ENCODE measurements at places on chromosomes 4 and X.

DNA sequence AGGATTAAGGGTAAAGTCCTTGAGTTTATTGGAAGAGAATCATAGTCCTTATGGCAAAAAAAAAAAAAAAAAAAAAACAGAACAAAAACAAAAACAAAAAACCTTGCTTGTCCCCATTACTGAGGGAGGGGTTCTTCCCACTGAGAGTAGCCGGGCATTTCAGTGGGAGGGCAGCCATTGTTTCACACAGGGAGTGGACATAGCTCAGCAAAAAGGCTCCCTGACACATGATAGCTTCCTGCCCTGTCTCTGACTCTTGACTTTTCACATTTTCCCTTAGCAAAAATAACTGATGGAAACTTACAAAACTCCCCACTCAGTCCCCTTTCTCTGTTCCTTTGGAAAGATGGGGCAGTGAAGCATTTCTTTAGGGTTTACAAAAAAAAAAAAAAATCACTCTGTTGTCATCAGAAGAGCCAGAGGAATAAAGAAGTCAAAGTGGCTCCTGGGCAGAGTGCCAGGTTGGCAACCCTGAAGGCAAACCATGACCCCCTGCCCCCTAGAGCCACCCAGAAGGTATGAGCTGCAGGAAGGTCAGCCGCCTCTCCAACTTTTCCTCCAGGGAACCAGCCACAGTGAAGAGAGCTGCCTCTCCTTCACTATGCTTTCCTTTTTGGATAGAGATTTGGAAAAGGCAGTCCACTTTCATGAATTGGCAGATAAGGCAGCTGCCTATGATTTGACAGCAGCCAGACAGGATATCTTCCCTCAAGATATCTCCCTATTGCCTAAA is 170.6 kb downstream of the KDR start:
- no peak for DNase-seq

GRCh38 chr4:174397366-174398155 is 113.8 kb downstream of the CEP44 start:
- DNase-seq = no peak

DNA sequence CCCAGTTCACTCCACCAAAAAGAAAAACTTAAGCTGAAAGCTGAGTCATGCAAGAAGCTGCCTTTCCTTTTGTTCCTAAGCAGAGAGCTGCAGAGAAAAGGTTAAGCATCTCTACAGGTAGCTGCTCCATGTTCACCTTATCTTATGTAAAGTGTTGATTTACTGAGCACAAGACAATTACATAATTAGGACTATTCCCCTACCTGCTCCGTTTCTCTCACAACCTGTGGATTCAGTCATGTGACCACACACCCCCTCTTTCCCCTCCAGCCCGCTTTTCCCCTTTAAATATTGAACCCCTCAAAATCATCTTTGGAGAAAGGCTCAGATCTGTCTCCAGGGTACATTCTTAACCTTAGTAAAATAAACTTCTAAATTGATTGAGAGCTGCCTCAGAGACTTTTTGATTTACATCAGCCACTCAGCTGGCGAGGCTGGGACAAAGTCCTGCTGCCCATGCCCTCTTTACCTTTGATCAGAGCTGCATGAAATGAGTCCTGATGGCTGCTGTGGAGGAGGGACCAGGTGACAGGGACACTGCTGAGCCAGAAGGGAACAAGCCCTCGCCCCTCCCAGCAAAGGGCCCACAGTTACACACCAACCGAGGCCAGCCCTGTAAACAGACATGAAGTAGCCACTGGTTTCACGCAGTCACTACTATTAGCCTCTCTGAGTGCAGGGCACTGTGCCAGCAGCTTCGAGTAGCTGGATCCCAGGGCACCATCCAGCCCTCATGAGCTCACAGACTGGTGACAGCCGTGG is 53.9 kb upstream of the C4orf50 start:
- DNase-seq = no peak

GRCh38 chr4:112938461-112939058 is 110.9 kb upstream of the ANK2 start:
- peak; percentile 18 for DNase-seq

DNA sequence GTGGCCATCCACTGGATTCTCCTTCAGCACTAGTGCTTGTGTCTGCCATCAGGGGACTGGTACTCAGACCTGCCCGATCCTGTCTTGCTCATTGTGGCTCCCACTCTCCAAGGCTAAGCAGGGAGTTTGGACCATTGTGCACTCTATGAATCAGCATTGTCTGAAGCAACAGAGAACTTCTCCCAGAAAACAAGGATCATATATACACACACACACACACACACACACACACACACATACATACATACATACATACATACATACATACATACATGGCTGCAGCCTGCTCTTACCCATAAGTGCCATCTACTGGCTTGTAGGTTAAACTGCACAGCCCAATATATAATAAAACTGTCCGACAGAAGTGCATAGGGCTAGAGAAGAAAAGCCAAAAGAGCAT is 345.3 kb upstream of the LCORL start:
- peak; percentile 8 for DNase-seq

DNA sequence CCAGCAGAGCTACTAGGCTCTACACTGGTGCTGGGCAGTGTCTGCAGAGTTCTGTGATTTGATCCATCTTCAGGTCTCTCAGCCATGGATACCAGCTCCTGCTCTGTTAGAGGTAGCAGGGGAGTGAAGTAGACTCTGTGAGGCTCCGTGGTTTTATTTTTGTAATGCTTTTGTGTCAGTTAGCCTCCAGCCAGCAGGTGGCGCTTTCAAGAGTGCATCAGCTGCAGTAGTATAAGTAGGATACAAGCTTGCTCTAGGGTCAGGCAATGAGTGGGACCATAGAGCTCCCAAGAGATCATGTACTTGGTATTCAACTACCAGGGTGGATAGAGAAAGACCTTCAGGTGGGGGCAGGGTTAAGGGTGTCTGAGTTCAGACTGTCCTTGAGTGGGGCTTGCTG is 362.5 kb upstream of the TRAM1L1 start:
- peak; percentile 6 for DNase-seq

DNA sequence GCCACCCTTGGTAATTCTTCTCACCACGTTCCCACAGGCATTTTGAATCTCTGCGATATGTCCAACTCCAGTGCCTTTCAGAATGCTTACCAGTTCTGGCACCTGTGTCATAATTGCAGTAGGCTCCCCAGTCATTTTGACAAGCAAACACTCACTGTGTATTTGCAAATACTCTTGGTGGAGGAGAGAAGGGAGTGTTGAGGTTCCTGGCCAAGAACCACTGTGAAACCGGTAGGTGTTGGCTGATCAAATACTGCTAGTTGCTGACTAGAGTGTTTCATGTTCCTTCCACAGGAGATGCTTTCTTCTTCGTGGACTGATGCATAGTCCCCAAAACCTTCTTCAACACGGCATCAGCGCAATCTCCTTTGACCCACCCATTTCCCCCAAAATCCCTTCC is 16.0 kb upstream of the NLGN4X start:
- no peak for DNase-seq

GRCh38 chr4:184643731-184644130 is 5.5 kb downstream of the CASP3 start:
- DNase-seq = no peak

- no peak for DNase-seq
Observed at GRCh38 chr4:162164906-162165510, 1.2 kb upstream of the FSTL5 start.

DNA sequence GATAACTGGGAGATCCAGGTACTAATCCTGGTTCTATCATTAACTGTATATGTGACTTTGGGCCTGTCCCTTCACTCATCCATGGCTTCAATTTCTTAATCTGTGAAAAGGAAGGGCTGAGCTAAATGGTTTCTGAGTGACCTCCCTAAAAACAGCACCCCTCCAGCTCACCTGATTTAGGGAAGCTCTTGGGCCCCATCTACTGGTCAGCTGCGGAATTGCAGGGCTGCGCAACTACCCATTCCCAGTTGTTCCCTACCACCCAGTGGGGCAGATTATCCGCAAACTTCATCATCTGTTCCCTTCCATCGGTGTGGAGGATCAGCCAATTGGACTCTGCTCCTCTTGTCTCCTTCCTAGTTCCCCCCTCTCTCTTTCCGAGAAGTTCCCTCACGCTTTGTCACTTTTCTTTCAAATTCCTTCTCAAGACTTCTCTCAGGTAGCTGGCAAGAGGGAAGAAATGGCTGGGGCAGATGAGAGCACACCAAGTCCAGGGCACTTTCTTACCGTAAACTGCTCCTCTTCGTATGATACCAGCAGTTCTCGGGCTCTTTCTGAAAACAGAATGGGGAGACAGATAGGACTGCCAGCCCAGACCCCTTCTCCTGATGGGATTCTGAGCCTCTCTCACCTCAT is 5.8 kb downstream of the LAS1L start:
- peak; percentile 55 for DNase-seq

DNA sequence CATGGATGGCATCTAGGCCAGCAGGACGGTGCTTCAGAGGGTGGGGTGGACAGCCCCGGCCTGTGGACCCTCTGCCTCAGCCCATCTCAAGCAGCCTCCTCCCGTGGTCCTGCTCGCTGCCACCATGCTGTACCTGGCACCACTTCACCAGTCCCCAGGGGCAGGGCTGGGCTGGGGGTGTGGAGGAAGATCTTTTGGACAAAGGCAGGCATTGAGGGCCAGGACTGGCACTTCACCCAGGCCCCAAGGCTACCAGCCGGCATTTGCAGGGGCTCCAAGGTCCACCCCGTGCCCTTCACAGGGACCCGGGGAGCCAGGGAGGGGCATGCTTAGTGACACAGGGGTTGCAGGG is 713 bp downstream of the PLXNB3 start:
- no peak for DNase-seq

GRCh38 chr4:43337707-43338106 is 445.2 kb downstream of the GRXCR1 start:
- no peak for DNase-seq

DNA sequence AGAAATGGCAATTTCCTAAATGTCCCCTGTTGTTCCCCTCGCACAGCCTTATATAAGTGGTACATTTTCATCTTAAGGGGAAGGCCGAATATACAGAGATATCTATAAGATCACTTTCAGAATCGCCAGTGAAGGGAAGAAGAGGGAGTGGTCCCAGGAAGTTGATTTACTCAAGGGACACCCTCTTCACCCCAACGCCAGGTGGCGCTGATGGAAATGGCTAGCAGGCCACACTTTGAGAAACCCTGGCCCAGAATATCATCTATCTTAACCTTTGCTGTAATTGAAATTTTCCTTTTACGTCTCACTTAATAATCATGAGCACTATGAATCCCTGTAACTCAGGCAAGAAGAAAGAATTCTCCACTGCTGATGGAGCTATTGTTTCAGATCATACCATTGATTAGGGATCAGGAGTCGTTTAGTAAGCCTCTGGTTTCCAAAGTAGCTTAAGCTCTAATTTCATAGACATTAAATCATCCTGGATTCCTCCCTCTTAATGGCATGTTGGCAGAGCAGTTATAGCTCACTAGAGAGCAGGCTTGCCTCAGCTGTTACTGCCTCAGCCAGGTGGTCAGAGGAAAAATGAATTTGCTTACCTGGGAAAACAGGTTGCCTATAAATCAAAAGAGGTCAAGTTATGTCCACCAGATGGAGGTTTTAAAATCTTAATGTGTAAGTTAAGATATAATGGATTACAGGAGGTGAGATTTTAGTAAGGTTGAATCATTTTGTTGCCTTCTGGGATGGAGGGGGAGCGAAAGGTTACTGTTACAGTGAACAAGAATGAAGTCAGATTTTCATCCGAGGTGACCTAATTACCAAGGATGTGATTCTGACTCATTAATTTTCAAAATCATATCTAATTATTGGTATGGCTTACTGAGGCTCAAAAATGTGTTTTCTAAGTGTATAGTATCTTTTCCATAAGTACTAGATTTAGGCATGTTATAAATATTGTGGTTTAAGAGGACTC is 941.2 kb upstream of the TENM3 start:
- DNase-seq = peak; percentile 35

GRCh38 chr4:152534541-152535359 is 1.1 kb downstream of the FBXW7 start:
- DNase-seq = peak; percentile 45

DNA sequence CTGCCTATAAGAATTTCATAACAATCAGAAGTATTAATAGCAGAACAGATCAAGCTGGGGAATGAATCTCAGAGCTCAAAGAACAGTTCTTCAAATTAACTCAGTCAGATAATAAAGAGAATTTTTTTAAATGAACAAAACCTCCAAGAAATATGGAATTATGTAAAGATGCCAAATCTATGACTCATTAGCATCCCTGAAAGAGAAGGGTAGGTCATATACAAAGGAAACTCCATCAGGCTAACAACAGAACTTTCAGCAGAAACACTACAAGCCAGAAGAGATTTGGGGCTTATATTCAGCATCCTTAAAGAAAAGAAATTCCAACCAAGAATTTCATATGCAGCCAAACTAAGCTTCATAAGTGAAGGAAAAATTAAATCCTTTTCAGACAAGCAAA is 28.6 kb downstream of the CBR4 start:
- no peak for DNase-seq

DNA sequence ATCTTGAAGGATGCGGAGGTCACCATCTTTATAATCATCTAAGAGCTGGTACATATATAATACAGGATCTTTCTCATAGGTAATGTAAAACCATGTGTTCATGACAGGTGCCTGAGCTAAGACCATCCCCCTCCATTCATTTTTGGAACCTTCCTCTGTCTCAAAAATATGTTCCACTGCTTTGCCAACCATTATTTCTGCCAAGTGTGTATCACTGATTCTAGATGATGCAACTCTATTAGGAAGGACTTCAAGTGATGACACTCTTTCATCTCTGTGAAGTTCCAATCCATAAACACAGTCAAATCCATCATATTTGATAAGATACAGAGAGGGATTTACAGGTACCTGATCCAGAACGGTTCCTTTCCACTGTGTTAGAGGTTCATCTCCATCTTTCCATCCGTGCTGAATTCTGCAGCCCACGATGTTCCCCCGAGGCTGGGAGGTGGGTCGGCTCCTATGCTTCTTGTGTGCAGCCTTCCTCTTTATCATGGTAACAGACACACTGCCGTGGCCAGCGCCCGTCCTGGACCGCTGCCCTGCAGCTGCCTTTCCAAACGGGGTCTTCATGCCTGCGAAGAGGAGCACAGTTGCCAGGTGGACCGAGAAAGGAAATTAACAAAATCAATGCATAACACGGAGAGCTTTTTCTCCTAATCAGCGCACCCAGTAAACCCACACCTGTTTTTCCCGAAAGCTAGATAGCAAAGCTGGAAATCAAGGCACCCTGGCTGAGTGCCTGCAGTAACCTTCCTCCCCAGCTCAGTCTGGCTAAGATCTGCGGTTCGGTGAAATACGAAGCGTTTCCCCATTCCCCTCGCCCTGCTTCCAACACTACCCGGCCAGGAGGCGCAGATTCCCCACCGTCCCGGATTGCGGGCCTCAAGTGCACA is 718 bp downstream of the SPIN3 start:
- DNase-seq = no peak

GRCh38 chr4:71402616-71403015 is 63.8 kb downstream of the SLC4A4 start:
- DNase-seq = no peak

DNA sequence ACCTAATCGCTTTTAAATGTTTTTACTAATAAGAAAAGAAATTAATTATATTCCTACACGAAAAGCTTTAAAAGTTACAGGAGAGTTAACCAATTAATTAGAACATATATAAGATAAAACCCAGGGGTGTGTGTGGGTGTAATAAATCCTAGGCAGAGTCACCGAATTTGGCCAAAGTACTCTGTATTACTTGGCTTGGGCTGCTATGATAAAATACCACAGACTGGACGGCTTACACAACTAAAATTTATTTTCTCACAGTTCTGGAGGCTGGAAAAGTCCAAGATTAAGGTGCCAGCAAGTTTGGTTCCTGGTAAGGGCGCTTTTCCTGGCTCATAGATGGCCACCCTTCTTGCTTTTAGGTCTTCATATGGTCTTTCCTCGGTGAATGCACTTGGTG is 10.4 kb downstream of the AWAT1 start:
- no peak for DNase-seq
